ENCODE measurements at places on chromosomes 2 and 18.

GRCh38 chr2:47256416-47257087 is 101.4 kb upstream of the STPG4 start:
- no peak for DNase-seq

DNA sequence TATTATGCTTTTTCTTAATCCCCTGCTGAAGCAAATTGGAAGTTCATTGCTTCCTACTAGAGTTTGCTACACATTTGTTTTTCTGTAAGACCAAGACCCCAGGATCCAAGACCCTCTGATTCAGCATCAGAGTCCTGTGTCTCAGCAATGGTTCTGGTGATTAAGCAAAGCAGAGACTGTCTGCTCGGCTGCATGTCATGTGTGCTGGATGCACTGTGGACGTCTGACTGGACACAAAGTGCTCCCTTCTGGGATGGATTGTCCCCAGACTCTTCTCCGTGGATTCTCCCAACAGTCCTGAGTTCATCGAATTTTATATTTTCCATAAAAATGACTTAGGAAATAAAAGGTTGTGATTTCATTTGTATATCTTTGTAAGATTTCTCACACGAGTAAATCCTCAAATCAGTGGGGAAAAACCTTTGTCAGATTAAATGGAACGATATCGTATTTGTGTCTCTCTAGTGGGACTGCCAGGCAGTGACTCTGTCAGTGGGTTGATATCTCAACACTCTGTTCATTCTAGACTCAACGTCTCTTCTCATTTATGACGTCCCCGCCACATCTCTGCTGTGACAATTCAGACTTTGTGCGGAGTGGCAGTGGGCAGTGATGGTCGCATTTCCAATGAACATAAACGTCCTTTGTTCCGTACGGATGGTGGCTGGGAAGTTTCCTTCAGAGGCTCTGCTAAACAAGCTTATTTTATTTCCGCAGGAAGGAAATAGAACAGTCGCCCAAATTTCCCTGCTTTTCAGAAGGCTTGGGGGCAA is 58.6 kb downstream of the NCAPH start:
- DNase-seq: no peak

GRCh38 chr2:48714245-48714644 is 41.3 kb downstream of the LHCGR start:
- no peak for DNase-seq

DNA sequence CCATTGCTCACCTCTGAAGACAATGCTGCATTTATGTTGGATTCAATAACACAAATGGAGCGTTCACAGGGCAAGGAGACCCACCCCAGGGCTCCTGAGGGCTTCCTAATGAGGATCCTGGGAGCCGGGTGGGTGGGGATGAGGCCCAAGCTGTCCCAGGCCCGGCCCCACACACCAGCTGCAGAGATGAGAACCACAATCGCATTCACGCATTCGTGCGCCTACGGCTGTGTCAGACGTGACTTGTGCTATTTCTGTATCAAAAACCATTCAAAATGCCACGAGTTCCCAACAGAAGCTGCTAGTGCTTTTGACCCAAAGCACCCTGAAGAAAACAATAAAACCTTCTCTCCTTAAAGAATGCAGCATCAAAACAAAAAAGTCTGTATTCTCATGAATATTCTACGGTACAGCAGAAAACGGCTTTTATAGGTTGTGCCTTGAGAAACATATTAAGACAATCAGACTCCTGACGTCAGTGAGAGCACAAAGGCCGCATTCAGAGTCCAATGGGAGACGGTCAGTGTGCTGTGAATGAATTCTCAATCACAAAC is 205.4 kb downstream of the HDAC4 start:
- no peak for DNase-seq

DNA sequence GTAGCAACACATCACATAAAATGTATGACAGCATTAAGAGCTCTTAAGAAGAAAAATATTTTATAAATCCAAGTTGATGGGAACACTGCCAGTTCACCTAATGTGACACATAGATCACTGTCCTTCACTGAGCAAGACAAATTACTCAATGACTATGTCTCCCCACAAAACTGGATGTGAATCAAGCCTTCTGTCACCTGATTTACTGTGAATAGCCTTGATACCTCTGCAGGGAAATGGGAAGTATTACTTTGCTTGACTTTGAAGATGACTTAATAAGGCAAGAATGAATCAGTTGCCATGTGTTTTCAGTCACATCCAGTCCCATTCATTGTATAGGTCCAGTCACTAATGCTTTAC is 94.6 kb downstream of the NYAP2 start:
- DNase-seq: no peak

DNA sequence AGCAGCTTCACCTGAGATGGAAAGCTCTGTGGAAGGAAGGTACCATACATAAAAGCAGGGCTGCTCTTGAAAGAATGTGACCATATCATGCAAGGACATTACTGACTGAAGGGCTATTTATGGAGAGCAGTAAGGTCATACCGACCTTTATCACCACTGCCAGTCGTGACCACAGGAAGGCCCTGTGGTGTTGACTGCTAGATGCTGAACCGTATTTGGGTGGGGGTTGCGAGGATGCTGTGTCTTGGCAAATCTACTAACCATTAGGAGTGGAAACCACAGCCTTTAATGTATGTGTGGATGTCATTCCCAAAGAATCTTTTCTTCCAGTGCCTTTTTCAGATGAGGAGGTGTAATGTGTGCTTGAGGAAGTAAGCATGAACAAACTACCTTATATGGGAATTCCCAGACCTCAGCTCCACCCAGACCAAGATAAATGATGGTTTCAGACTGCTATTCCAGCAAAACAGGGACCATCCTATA is 60.8 kb downstream of the LIMS1 start:
- DNase-seq: no peak

GRCh38 chr18:56481751-56482150 is 156.6 kb downstream of the TXNL1 start:
- no peak for DNase-seq
